ENCODE measurements at places on chromosomes 2 and 18.

DNA sequence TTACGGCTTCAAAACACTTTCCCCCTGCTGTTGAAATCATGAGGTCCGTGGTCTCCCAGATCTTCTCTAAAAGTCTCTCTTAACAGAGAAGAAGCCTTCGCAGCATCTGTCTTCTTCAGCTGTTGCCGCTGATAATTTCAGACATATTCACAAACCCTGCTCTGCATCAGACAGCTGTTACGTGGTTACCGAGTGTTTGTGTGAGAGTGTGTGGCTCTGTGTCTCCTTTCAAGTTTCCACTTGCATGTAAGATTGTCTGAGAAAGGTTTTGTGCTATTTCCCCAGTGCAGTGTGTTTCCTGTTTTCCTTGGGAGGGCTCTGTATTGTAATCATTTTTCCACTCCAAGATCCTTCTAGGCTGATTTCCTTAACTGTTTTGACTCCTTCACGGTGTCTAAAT is 32.8 kb downstream of the MAIP1 start:
- no peak for DNase-seq

GRCh38 chr2:207205173-207205957 is 39.6 kb upstream of the KLF7 start:
- no peak for DNase-seq

- no peak for DNase-seq
Measured at GRCh38 chr2:160345071-160345764, 145.1 kb upstream of the ITGB6 start.

DNA sequence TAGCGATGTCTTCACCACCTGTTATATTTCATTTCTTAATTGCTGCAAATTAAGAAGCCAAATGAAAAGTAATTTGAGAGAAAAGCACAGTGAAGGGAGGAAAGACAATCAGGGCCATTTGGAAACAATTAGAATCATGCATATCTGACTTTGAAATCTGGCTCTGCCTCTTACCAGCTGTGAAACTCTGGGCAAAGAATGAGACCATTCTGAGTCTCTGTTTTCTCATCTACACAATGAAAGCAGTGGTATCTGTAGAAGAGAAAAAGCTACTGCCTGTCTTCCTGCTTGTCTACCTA is 334.5 kb upstream of the CYRIA start:
- no peak for DNase-seq

- no peak for DNase-seq
Measured at GRCh38 chr2:119181791-119182445, 23.4 kb upstream of the C1QL2 start.

DNA sequence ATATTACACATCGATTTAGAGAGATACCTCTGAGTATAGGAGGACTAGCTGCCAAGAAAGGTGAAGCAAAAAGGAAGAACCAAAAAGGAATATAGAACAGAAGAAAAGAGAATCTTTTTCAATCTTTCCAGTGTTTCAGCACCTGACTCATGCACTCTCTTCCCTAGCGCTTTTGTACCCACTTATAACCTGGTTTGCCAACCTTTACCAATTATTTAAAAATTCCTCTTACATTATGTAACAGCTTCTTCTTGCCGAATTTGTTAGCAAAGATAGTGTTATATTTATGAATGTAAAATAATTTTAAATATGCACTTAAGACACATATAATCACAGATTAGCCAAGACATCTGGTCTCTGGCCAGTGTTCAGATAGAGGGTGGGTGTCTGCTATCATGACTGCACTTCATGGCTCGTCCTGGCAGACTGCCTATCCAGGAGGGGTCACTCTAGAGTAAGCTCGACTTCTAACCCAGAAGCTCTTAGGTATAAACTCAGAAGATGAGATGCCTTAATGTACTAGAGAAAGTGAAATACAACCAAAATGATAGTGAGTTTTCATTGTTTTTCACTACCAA is 122.9 kb downstream of the ATAD2B start:
- DNase-seq: no peak
